Stimulated activated CD8-positive, alpha-beta memory T cell treated with anti-CD3 and anti-CD28 coated beads, Interleukin-15, amount 100 ng/mL, for 24 hours (primary cell): ENCODE measurements at places on chromosomes 12 and 14.

DNA sequence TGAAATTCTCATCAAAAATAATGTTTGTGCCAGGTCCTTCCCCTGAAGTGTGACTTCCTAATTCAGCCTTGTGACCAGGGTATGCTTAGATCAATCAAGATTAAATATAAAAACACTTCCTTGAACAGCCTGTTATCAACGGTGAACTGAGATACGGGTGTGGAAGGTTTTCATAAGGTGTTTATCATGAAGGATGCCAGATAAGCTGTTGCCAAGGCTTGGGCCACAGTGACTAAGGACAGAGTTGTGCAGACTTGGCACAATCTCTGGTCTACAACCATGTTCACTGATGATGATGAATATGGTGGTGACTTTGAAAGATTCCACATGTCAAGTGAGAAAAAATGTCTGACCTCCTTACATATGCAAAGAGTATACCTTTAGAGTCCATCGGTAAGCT, 51.3 kb upstream of the LIN7A start:
- DNase-seq, result no peak

DNA sequence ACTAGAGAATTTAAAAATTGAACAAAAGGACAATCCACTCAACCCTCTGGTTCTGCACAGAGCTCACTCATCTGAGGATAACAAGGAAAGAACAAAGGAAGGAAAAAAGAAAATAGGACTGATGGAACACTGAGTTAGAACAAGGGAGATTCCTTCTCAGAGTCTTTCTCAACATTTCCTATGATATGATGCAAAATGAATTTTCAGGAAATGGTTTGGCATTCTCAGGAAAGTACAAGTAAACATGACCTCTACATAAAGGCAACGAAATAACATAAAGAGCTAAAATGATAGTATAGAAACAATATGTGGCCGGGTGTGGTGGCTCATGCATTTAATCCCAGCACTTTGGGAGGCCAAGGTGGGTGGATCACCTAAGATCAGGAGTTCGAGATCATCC, 135.8 kb downstream of the ITPR2 start:
- no peak for DNase-seq

DNA sequence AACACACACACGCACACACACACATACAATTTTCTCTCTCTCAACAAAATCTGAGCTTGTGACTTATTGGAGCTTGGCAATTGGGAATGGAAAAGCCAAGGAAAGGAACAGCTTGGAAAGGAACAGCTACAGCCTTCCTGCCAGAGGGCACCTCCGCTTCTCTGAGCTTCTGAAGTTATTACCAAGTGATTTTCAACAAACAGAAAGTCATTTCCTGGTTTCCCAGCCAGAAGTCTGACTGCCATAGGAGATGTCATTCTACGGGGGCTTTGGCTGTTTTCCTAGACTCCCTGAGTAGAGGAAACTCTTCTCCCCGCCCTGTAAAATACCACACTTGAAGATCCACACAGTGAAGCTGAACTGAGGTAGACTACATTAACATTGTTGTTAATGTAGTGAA, 198.3 kb downstream of the CFAP54 start:
- DNase-seq, result no peak

DNA sequence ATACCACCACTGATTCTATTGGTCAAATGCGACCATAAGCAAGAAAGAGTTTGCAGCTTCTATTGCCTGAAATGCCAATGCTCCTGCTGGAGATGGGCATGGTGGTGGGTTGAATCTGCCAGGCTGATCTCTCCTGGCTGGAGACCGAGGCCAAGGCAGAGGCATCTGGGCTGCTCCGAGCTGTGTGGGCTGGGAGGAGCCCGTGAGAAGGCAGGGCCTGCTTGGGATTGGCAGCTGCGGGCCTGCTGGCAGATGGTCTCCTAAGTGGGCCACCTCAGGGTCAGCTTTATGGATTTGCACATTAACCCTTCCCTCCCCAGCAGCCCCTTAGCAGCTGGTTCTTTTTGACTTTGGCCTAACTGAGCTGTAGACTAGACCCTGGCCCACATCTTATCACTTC, 25.4 kb downstream of the SRRM4 start:
- DNase-seq, result no peak

GRCh38 chr12:124599074-124599999, 31.9 kb upstream of the NCOR2 start:
- no peak for DNase-seq

DNA sequence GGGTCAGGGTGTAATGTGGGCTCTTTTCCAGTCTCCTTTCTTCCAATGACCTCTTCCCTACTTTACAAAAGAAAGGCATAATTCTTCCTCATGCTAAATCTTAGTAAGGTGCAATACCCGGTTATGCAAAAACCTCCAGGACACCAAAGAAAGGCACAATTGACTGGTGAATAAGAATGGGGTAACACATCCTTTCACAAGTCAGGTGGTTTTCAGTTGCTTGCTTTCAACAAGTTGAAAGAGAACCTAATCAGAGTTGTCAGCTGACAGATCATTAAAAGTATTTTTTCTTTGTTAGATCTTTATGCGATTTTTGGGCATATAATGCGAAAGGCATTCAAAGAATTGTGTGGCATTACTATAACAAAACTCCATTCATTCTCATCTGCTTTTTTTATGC, 1.3 kb upstream of the AEBP2 start:
- DNase-seq, result no peak

DNA sequence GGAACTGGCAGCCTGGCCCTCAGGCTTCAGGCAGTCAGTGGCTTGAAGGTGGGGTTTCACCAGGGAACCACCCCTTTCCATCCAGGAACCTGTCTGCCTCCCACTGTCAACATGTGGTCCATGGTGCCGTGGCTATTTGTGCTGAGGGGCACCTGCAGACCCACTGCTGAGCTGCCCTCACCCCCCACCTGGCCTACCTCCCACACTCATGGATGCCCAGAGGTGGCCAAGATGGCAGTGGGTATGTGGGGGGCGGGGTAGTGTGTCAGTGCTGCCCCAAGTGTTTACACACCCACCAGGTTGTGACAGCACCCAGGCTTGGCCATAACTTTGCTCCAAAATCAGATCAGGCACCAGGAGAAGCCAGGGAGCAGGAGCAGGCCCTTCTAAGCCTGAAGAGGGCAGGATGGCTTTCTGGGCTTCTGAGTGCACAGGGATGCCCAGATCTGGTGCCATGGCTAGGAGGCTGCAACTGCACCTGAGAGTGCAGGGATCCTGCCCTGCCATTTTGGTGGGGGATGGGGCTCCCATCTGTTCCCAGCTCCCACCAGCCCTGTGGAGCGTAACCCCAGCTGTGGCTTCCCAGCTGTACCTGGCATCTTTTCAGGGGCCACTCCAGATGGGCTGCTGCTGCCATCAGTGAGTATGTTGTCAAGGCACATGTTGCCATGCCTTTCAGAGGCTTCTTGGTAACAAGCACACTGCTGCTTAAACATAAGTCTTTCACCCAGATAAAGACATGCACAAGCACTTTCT, 263.9 kb downstream of the LRIG3 start:
- no peak for DNase-seq

DNA sequence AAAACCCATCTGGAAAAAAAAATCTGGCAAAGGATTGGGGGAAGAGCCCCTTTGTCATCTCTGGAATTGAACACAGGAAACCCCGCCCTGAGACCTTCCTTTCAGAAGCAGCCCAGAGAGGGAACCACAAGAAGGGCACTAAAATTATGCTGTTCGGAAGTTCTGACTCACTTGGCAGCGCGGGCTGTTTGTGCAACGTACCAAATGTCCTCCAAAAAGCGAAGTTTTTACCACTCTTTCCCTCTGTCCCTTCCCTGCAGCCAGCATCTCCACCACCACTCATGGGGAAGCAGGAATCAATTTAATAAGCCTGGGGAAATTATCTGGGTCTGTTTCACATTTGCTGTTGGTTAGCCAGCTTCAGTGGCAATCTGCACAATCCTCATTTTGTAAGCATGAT, 3.2 kb upstream of the SYNE3 start:
- no peak for DNase-seq

GRCh38 chr14:35855876-35856481, 29.8 kb downstream of the BRMS1L start:
- no peak for DNase-seq

GRCh38 chr12:132642846-132643835, 24.6 kb downstream of the P2RX2 start:
- no peak for DNase-seq

GRCh38 chr14:102908766-102909455, 13.6 kb upstream of the AMN start:
- no peak for DNase-seq

DNA sequence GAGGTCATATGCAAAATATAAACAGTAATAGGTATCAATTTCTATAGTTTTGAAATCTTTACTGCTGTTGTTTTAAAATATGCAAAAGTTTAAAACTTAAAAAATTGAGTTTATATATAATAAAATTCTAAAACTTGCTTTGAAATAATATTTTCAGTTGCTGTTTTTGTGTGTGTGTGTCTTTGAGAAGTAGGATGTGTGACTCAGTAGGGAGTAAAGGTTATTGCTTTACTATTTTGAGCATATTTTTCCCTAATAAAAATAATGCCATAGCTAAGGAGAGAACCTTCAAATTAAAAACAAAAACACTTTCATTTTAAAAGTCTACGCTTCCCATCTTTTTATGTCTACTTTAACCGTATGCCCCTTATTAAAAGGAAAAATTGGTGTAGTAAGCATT, 238.1 kb downstream of the FBXL14 start:
- no peak for DNase-seq

DNA sequence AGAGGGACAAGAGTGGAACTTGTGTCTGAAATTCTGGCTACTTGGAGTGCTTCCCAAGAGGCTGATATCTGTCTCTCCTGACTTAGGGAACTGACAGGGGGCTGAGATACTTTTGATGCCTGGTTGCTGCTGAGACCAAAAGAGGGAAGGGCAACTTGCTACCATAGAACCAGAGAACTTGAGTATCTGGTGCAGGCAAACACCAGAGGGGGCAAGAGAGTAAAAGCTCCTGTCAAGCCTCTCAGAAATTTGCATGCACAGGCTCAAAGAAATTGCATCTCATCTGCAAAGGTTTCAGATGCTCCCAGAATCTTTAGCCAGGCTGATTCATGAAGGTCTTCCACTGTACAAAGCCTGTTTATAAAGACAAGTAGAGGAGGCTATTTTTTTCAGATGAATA, 391.3 kb upstream of the FOXG1 start:
- DNase-seq, result no peak

DNA sequence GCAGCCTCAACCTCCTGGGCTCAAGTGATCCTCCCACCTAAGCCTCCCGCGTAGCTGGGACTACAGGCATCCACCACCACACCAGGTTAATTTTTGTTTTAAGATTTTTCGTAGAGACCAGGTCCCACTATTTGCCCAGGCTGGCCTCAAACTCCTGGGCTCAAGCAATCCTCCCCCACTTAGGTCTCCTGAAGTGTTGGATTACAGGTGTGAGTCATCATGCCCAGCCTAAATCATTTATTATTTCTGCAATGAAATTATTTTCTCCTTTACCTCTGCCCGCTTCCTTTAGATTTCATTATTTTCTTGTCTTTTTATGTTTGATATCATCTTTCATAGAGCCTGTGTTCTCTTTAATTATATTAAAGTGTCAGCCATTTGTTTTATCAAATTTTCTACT, 165.2 kb upstream of the OTX2 start:
- DNase-seq, result no peak

DNA sequence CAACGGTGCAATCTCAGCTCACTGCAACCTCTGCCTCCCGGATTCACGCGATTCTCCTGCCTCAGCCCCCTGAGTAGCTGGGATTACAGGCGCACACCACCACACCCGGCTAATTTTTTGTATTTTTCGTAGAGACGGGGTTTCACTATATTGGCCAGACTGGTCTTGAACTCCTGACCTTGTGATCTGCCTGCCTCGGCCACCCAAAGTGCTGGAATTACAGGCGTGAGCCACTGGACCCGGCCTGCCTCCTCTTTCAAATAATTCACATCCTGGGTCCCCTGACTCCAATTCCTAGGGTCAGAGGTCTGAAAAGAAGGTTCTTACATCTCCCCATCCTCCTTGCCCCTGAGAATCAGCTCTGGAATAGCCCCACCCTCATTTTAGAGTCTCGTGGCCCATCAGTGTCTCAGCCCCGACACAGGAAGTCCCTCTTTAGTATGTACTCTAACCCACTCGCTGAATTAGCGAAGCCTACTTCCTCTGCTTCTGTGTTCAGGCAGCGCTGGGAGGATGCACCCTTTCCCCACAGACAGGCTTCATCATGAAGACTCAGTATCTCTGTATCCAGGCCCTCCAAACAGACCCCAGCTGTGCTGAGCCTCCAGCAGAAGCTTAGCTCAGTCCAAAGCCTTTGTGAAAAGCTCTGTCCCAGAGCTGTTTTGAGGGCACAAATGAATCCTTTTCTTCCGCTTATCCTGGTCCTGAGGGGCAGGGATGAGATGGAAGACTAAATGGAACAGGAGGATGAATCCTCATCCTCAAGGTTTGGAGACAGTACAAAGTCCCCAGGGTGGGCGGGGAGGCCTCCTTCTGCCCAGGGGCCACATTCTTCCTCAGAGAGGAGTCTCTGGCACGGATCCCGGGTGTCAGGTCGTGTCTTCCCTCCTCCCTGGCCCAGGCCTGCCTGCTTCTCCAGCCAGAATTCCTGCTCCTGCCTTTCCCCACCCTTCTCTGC, 3.5 kb downstream of the LPAR5 start:
- DNase-seq, result no peak

- DNase-seq, result no peak
Measured at GRCh38 chr14:83825843-83826242, 1704.1 kb upstream of the FLRT2 start.

GRCh38 chr12:38898001-38898684, 7.2 kb downstream of the CPNE8 start:
- no peak for DNase-seq

- DNase-seq, result no peak
Measured at GRCh38 chr12:110244829-110245228, 36.2 kb upstream of the ATP2A2 start.

GRCh38 chr12:132572106-132572505, 38.3 kb downstream of the LRCOL1 start:
- DNase-seq, result no peak
